ENCODE measurements at places on chromosomes 4 and X.

DNA sequence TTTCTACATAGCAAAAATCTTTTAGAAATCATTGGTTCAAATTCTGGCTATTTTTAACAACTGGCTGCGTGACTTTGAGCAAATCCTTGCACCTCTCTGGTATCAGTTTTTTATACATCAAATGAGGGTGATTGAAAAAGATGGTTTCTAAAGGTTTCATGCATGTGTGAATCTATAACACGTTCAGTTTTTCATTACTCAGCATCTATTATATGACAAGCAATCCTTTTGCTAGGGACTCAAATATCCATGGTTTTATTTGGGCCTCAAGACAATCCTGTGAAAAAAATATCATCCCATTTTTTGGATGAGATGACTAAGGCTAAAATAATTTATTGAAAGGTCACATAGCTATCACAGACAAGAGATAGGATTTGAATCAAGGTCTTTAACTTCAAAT lies 884 bp downstream of the HEPH start:
- DNase-seq, result no peak

DNA sequence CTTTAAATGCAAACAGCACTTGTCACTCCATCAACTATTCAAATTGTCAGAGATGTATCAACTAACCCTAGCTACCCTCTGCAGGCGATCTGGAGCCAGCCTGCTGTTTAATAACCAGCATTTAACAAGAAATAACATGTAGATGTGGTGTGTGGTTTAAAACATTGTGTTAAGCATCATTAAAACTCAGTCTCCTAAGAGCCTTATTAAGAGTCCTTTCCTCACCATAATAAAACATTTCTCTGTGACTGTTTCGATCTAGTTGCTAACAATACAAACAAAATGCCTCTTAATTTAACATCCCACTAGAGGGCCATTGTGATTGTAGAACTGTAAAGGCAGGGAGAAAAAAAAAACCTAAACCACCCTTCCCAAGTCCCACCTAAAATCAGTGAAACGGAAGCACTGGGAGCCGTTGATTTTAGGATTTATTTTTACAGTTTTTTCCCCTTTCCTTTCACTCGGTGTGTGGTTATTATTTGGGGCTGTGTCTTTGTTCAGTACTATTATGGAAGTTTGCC lies 708.6 kb downstream of the C4orf33 start:
- DNase-seq, result no peak

- no peak for DNase-seq
These were observed 40.5 kb downstream of the LCORL start for GRCh38 chr4:17981063-17981462.

- no peak for DNase-seq
These were observed 145.1 kb downstream of the RBM47 start for GRCh38 chr4:40484346-40485090.

DNA sequence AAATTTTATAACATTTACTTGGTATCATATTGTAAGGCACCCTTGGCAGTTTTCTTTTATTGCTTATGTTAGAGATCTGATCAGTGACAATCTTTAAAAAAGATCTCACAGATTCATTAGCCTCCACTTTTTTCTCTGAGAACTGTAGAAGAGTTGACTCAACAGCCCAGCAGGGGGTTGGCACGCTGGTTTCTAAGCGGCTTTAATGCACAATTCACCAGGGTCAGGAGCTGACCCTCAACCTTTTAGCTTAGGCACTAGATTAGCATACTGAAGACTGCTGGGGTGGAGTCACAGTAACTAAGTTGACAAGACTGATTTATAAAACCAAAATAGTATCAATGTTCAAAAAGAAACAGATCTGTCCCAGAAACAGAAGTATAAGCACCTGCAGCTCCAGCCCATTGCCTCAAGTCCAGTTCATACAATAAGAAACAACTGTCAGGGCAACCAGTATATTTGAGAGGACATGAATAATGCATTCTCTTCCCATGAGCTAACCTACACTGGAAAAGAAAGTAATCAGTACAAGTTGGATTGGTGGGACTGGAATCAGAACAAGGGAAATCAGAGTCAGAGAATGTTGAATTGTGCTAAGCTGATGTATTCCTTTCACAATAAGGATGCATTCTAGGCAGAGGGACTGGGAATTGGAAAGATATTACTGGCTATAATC lies 77.6 kb downstream of the PDE5A start:
- no peak for DNase-seq

GRCh38 chr4:188911707-188912106 lies 772.5 kb downstream of the TRIML1 start:
- no peak for DNase-seq

DNA sequence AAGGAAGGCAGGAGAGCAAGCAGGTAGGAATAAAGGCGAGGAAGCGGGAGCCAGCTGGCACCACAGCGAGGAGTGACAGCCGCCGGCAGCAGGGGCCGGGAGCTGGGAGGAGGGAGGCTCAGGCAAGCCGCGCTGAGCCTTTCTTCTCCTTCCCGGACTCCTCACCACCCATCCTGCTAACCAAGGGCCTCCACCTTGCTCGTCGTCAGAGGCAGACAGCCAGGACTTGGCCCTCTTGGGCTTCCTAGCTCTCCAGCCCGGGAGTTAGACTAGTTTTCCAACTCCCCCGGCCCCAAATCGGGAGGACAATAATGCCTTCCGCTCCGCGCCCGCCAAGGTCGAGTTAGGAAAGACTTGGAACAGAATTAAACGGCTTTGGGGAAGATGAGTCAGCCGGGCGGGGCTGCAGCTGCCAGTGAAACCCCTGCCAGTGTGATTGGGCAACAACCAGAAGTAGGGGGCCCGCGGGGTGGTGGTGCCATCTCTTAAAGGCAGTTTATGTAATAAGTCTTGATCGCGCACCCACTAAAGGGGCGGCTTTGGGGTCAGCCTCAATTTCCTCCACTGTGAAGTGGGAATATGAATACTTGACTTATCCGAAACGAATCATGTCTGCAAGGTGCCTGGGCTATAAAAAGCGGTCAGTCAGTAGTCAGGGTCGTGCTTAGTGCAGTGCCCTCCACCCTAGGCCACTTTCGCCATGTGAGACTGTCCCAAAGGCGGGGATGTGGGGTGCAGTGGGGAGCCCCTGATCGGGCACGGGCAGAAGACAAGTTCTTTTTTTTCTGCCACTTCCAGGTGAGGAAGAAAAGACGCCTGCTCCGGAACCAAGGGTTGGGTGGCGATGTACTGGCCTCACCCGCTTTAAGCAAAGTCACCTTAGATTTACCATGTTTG lies 6.7 kb upstream of the HSD17B10 start:
- no peak for DNase-seq

GRCh38 chrX:36344301-36344700 lies 424.8 kb downstream of the CFAP47 start:
- DNase-seq, result no peak

DNA sequence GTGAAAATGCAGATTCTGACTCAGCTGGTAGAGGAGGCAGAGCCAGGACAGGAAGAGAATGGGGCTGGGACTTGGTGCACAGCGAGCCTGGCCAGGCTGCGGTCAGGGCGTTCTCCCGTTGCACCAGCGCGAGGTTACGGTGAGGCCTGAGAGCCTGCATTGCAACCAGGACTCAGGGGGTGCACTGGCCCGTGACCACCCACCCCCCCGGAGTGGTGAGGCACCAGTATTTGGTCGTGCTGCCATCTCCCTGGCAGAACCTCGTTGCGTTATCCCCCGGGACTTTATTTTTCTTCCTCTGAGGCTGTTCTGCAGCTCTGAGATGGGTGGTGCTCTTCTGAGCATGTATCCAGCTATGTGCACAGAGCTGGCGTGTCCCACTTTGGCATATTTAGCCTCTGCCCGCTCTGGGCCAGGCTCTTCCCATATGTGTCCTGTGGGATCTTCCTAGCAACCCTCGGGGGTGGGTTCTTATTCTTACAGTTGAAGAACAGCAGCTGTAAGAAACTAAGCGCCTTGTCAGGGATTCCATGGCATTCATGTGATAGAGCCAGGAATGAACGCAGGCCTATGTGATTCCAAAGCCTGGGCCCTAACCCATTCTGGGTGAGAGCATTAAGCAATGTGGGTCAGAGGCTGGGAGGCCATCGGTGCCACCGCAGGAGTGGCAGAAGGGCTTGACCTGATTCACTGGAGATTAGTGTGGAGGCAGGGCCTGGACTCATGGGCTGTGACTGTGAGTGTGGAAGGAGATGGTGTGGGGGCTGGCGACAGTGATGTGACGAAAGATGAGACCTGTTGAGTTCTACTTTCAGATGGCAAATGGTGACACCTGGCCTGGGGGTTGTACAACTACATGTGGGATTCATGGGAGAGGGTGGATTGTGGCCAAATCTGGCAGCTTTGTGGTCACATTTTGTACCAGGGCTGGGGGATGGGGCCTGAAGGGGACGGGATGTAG lies 3.1 kb downstream of the TADA2B start:
- no peak for DNase-seq

- no peak for DNase-seq
These were observed 4.4 kb downstream of the ZFYVE28 start for GRCh38 chr4:2413821-2414610.

DNA sequence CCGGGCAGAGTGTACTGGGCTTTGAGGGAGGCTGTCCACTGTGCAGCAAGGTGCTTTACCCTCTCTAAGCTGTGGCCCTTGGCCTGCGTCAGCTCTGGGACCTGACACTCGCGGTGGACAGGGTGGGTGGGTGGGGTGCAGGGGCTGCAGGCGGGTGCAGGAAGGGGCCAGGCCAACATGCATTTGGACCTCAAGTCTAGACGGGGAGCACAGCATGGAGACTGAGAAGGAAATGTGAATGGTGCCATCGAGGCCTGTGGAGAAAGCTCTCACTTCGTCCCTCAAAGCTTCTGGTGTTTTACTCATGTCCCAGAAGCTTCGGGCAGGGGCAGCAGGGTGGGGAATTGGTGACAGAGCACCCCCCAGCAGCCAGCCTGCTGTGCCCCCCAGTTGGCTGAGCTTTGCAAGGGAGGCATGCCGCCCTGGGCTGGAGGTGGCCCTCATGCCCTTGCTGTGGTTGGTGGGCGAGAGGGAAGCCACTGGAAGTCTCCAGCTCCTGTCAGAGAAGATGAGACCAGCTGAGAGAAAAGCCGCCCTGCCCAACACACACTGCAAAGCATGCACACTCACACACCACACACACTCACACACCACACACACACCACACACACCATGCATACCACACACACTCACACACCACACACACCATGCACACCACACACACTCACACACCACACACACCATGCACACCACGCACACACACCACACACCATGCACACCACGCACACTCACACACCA lies 12.3 kb downstream of the PNMA6E start:
- DNase-seq, result no peak

DNA sequence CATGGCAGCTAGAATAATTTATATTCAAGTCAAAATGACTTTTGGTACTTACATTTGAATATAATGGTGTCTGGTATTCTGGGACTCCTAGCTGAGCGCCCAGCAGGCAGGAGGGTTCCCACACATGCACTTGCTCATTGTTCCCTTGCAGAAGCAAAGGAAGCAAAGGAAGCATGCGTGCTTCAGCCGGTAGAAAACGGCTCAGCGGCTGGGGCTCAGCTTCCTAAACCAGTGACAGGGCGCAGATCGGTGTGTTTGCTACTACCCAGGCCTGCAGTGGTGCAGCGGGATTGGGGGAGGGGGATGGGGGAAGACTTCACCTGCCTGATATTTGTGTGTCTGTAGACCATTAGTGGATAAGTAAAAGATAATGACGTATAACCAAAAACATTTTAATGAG lies 978.3 kb upstream of the TENM3 start:
- no peak for DNase-seq

DNA sequence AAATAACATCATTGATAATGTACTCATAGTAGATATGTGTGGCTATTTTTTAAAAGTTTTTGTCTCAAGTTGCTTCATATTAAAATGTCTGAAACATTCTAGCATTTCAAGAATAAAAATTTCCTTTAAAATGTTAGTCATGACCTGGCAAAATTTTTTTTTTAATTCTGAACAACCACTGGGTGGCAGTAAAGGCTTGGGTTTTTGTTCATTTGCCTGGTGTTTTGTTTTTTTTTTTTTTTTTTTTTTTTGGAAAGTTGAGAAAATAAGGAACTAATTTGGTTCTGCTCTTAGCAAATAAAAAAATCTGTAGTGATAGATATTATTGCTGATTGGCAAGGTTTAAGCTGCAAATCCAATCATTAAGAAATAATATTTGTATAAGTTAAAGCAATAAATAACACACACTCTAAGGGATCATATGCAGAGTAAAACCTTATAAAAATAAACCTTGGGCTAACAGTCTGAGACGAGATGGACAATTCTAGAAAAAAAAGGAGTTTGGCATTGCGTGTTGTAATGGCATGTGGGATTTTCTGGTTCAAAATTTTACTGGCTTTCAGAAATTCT lies 81.4 kb downstream of the CEP44 start:
- DNase-seq, result no peak

GRCh38 chr4:21134994-21135393 lies 434.7 kb downstream of the PACRGL start:
- DNase-seq, result no peak

DNA sequence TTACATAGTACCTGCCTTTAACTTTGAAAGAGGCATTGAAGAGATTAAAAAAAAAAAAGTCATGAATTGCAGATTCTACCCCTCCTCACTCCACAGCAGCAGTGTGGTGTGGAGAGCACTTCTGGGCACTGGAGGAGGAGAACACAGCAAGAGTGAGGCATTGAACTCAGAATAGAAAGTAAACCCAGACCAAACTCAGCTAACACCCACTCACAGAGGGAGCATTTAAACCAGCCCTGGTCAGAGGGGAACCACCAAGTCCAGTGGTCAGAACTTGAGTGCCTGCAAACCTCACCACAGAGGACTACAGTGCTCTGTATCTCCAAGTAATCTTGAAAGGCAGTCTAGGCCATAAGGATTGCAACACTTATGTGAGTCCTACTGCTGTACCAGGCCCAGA lies 15.6 kb upstream of the UGT2A1 start:
- DNase-seq, result no peak

DNA sequence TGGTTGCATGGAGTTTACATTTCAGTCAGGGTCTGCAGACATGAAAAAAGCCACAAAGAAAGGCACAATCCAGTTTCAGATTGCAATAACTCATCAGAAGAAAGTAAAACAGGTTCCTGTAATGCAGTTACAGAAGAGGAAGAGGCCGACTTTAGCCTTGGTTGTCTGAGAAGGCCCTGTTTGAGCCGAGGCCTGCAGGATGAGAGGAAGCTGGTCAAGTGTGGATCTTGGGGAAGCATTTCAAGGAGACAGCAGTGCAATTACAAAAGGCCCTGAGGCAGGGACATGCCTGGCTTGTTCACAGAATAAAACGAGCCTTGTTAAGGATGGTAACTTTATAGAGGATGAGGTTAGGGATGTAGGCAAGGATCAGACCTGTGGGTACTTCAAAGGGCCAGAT lies 62.4 kb downstream of the AFF2 start:
- DNase-seq, result no peak

- DNase-seq, result no peak
These were observed 85.0 kb downstream of the HPGD start for GRCh38 chr4:174437324-174437723.

- no peak for DNase-seq
These were observed 11.5 kb downstream of the PPP2R2C start for GRCh38 chr4:6460876-6461275.
